ENCODE measurements at places on chromosomes 5 and 9.

DNA sequence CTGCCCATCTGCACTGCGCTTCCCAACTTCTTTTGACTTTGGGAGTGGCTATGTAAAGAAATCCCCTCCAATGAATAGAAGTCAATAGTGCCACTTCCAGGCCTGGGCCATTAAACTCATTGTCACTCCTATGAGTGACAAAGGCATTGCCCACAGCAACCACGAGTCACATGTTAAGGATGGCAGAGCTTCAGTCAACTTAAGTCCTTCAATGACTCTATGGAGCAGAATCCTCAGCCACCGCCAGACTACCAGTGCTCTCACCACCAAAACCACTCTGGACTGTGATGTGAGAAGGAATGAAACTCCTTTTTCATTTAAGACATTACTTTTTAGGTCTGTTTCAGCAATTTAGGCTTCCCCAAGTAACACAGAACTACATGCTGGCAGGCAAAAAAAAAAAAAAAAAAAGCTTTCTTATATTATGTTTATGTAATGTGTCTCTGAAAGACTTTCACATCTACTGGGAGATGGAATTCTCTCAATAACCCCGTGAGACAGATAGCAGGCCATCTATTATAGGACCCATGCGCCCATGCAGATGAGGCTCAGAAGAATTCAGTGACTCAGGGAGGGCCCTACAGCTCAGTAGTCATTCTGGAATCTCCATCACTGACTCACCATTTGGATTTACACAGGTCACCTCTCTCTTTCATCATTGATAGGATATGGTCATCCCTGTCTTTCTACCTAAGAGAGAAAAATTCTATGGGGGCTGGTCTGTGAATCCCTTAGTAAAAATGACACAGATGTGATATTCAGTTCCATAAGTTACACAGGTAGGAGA lies 180.5 kb downstream of the CEMIP2 start:
- H3K27me3 ChIP-seq, result no peaks in the 10 kb centered on the region
- no peak overlapping the region for H3K27ac ChIP-seq
- no peak overlapping the region for H3K4me3 ChIP-seq

GRCh38 chr9:6549106-6549800 lies 96.3 kb downstream of the GLDC start:
- H3K27ac ChIP-seq, result no peak overlapping the region
- peaks cover 7% of the 10 kb centered on the region for H3K36me3 ChIP-seq
- H3K4me1 ChIP-seq, result no peaks in the 10 kb centered on the region
- no peak for DNase-seq
- H3K4me3 ChIP-seq, result no peak overlapping the region
- no peaks in the 10 kb centered on the region for H3K27me3 ChIP-seq

- no peaks in the 10 kb centered on the region for H3K4me1 ChIP-seq
- H3K27ac ChIP-seq, result no peak overlapping the region
- H3K27me3 ChIP-seq, result no peaks in the 10 kb centered on the region
- DNase-seq, result no peak
- no peak overlapping the region for H3K4me3 ChIP-seq
- H3K36me3 ChIP-seq, result no peaks in the 10 kb centered on the region
These were observed 78.1 kb upstream of the PITX1 start for GRCh38 chr5:135112008-135112725.

- H3K36me3 ChIP-seq, result no peaks in the 10 kb centered on the region
- H3K27ac ChIP-seq, result no peak overlapping the region
- no peaks in the 10 kb centered on the region for H3K4me1 ChIP-seq
- H3K27me3 ChIP-seq, result no peaks in the 10 kb centered on the region
- no peak for DNase-seq
These were observed 10.9 kb upstream of the PCDHB1 start for GRCh38 chr5:141040093-141040770.

DNA sequence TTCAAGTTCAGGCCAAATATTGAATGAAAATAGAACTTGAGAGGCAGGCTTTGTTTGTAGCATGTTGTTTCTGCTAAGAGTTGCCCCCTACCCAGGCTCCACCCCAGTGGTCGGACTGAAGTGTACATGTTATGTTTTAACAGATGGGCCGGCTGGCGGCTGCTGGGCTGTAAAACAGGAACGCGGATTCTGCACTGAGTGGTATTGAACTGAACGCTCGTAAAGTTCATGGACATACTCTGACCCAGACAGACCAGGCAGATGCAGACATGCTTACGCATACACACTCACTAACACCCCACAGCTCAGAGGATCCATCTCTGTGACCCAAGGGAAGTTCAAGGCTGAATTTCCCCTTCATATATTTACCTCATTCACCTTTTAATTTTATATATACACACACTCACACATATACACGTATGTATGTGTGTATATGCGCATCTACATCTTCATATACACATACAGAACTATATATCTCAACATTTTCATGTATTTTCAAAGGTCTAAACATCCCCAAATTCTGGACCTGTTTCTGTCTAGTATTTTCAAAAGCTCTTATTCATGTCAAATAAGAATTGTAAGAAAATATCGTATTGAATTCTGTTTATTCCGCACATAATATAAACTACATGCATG lies 1.4 kb downstream of the MARCHF3 start:
- H3K36me3 ChIP-seq, result no peaks in the 10 kb centered on the region
- no peak for DNase-seq
- no peak overlapping the region for H3K27ac ChIP-seq
- no peaks in the 10 kb centered on the region for H3K27me3 ChIP-seq

DNA sequence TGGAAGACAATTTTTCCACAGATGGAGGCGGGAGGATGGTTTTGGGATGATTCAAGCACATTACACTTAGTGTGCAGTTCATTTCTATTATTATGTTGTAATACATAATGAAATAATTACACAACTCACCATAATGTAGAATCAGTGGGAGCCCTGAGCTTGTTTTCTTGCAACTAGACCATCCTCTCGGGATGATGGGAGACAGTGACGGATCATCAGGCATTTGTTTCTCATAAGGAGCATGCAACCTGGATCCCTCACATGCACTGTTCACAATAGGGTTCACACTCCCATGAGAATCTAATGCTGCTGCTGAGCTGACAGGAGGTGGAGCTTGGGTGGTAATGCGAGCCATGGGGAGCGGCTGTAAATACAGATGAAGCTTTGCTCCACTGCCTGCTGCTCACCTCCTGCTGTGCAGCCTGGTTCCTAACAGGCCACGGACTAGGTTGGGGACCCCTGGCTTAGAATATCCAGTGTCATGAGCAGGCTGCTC lies 1.6 kb downstream of the STKLD1 start:
- H3K27ac ChIP-seq, result no peak overlapping the region
- H3K4me3 ChIP-seq, result no peak overlapping the region
- H3K36me3 ChIP-seq, result no peaks in the 10 kb centered on the region
- DNase-seq, result no peak

DNA sequence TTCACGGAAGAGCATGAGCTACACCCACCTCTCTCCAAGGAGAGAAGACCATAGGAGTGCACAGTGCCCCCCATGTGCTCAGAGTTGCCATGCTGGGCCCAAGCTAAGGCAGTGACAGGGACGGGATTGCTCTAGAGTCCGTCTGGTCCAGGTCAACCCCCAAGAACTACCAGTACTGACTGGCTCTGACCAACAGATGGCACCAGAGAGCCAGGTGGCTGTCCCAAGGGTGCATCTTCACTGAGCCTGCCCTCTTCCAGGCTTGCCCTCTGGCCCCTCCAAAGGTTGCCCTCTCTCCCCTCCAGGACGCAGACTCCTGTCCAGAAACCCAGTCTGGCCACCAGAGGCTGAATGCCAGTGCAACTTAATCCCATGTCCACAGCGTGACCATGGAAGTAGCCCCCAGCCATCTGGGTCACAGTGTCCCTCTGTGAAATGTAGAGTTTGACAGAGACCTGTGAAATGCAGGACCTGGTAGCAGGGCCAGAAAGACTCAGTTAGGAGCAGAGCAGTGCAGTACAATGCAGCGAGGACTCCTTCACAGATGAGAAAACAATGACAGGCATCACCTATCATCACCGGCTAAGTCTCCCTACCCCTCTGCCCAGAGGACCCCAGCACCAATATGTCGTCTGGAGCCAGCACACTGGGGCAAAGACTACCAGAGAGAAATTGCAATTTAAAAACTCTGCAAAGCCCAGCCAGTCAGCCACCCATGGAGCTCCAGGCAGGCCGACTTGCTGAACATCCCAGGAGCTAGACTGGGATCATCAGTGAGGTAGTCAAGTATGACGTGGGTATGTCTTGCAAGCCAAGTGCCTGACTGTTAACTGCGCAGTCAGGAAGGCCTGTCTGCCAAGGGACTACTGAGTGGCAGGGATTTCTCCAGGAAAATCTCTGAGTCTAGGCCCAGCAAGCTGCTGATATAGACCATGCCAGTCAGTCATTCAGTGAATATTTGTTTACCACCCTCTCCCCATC lies 7.7 kb upstream of the SKP1 start:
- no peaks in the 10 kb centered on the region for H3K36me3 ChIP-seq
- H3K4me1 ChIP-seq, result no peaks in the 10 kb centered on the region
- H3K4me3 ChIP-seq, result no peak overlapping the region
- no peaks in the 10 kb centered on the region for H3K27me3 ChIP-seq
- H3K27ac ChIP-seq, result no peak overlapping the region

- peak overlapping the region; percentile 40 for H3K27ac ChIP-seq
- H3K36me3 ChIP-seq, result no peaks in the 10 kb centered on the region
- H3K4me3 ChIP-seq, result no peak overlapping the region
- no peaks in the 10 kb centered on the region for H3K27me3 ChIP-seq
- peaks cover 21% of the 10 kb centered on the region for H3K4me1 ChIP-seq
These were observed 38.2 kb upstream of the SEMA4D start for GRCh38 chr9:89536145-89536574.

GRCh38 chr9:137680444-137681358 lies 61.9 kb downstream of the EHMT1 start:
- H3K4me1 ChIP-seq, result peaks cover 40% of the 10 kb centered on the region
- no peaks in the 10 kb centered on the region for H3K27me3 ChIP-seq
- H3K4me3 ChIP-seq, result no peak overlapping the region
- DNase-seq, result no peak
- H3K27ac ChIP-seq, result peak overlapping the region; percentile 64

- H3K27ac ChIP-seq, result no peak overlapping the region
- no peak for DNase-seq
- no peaks in the 10 kb centered on the region for H3K36me3 ChIP-seq
These were observed 67.4 kb upstream of the ZNF618 start for GRCh38 chr9:113808391-113809358.

- H3K27me3 ChIP-seq, result no peaks in the 10 kb centered on the region
- no peaks in the 10 kb centered on the region for H3K36me3 ChIP-seq
- no peak for DNase-seq
- H3K4me1 ChIP-seq, result no peaks in the 10 kb centered on the region
- H3K4me3 ChIP-seq, result no peak overlapping the region
These were observed 27.8 kb downstream of the C7 start for GRCh38 chr5:40937075-40937474.

GRCh38 chr5:60961685-60962084 lies 16.7 kb downstream of the NDUFAF2 start:
- DNase-seq, result no peak
- H3K4me3 ChIP-seq, result no peak overlapping the region
- no peaks in the 10 kb centered on the region for H3K36me3 ChIP-seq
- H3K27ac ChIP-seq, result no peak overlapping the region

GRCh38 chr5:56817263-56818014 lies 2.1 kb downstream of the MAP3K1 start:
- H3K27me3 ChIP-seq, result no peaks in the 10 kb centered on the region
- H3K4me3 ChIP-seq, result peak overlapping the region; percentile 97
- no peaks in the 10 kb centered on the region for H3K36me3 ChIP-seq
- DNase-seq, result no peak

- H3K4me1 ChIP-seq, result peaks cover 68% of the 10 kb centered on the region
- DNase-seq, result no peak
- peaks cover 5% of the 10 kb centered on the region for H3K36me3 ChIP-seq
These were observed 16.4 kb downstream of the TENT4A start for GRCh38 chr5:6729386-6730310.

DNA sequence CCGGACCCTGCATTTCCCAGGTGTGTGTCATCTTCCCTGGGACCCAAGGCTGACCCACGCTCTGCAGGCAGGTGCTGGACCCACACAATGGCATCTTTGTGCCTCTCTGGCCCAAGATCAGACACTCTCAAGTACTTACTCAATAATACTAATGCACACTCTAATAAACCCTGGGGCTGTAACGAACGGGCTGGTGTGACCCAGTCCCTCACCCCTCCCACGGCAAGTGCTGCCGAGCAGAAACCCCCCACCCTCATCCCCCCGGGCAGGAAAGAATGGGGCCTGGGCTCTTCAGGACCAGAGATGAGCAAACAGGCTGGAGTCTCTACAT lies 1.1 kb upstream of the OBP2B start:
- H3K27ac ChIP-seq, result no peak overlapping the region
- H3K36me3 ChIP-seq, result no peaks in the 10 kb centered on the region
- H3K4me3 ChIP-seq, result no peak overlapping the region
- H3K4me1 ChIP-seq, result no peaks in the 10 kb centered on the region

GRCh38 chr9:15513335-15513734 lies 2.6 kb upstream of the PSIP1 start:
- H3K4me1 ChIP-seq, result peaks cover 13% of the 10 kb centered on the region
- H3K27ac ChIP-seq, result peak overlapping the region; percentile 99
- no peak for DNase-seq
- H3K27me3 ChIP-seq, result no peaks in the 10 kb centered on the region

- no peak for DNase-seq
- no peak overlapping the region for H3K27ac ChIP-seq
- H3K4me1 ChIP-seq, result no peaks in the 10 kb centered on the region
- peaks cover 2% of the 10 kb centered on the region for H3K27me3 ChIP-seq
These were observed 14.9 kb downstream of the NR2F1-AS1 start for GRCh38 chr5:93566091-93566490.

DNA sequence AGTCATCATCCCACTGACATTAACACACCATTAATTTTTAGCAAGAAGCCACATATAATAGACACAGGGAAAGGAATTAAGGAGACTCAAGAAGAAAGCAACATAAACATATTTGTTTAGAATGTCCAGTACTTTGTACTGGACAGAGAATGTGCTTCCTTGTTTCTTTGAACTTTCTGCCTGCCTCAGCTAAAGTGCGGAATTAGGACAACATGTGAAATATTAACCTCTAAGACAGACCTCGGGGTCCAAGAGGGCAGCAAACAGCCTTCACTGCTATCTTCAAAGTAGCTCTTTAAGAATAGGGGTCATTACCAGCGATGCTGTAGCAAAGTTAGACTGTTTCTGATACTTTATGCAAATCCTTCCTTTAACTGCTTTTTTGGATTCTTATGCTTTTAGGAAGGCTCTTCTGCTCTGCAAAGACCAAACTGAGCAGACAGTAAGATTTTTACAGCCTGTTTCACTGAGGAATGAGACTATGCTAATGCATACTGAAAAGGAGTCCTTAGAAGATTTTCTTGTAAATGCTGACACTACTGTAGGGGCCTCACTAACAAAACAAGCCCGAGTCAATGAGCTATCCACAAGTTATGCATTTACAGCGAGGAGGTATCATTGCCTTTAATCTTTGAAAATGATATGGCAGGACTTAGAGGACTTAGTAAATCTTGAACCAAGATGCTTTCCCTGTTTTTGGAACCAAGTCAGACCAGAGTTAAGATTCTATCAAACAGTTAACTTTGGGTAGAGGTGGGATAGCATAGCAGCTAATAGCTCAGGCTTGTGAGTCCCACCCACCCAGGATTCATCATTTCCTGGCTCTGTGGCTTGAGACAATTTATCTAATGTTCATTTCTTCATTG lies 23.8 kb downstream of the DAB2 start:
- H3K36me3 ChIP-seq, result no peaks in the 10 kb centered on the region
- DNase-seq, result no peak
- no peaks in the 10 kb centered on the region for H3K27me3 ChIP-seq
- H3K4me1 ChIP-seq, result no peaks in the 10 kb centered on the region
- no peak overlapping the region for H3K27ac ChIP-seq

- no peaks in the 10 kb centered on the region for H3K36me3 ChIP-seq
- H3K4me3 ChIP-seq, result no peak overlapping the region
- no peaks in the 10 kb centered on the region for H3K4me1 ChIP-seq
- H3K27me3 ChIP-seq, result 0 out of 2 replicates have a peak, but pooled peaks cover 2% of the 10 kb centered on the region
- no peak for DNase-seq
These were observed 416.6 kb upstream of the CLINT1 start for GRCh38 chr5:158275511-158275910.

Measured in GM12878 (cell line).